ENCODE measurements at places on chromosomes 3 and 15. TPM values are rescaled to one million over a fixed set of nuclear protein-coding genes. Genes with fewer than 3 reads are reported as not detected.
A peak's percentile ranks its signal among the peaks of the same experiment; 100 is the strongest.

DNA sequence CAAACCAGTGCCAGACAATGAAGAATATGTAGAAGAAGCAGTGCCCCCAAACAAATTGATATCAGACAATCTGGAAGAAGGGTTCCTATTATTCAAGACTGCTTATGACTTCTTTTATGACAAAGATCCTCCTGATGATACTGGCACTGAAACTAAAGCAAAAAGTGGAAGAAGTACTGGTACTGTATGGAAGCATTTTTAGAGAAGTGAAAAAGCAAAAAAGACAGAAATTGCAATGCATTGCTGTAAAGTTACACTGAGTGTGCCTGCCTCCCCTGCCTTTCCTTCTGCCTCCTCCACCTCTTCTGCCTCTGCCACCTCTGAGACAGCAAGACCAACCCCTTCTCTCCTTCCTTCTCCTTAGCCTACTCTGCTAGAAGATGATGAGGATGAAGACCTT is 167.6 kb downstream of the PLCL2 start:
- no peak for DNase-seq

RASGRP1 gene
- total RNA-seq, result 4.8 TPM

DNA sequence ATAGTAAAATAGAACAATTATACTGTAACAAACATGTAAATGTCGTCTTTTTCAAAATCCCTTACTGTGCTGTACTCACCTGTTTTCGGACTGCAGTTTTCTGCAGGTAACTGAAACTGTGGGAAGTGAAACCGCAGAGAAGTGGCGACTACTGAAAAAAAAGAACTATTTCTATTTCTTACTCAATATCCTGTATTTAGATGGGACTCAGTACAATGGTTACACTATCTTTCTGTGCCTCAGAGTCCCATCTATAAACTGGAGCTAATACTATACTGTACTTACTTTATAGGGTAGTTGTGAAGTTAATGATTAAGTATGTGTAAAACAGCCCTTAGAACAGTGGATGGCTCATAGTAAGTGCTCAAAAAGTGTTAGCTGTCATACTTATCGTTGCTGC is 14.3 kb upstream of the P2RY12 start:
- DNase-seq, result no peak

DNA sequence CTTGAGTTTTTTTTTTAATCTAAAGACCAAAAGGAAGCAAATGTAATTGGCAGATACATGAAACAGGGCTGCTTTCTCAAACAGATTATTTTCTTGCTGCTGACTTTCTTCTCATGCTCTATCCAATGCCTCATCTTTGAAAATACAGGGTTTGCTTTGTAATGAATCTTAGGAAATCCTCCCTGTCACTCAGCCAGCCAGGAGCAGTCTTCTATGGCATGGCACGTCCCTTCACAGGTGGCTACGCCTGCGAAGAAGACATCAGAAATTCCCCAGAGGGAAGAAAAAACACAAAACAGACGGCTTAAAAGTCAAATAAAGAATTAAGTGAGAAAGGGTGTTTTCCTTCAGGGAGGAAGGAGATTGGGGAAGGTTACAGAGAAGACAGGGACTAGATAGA is 242.5 kb downstream of the IGSF11 start:
- no peak for DNase-seq

DNA sequence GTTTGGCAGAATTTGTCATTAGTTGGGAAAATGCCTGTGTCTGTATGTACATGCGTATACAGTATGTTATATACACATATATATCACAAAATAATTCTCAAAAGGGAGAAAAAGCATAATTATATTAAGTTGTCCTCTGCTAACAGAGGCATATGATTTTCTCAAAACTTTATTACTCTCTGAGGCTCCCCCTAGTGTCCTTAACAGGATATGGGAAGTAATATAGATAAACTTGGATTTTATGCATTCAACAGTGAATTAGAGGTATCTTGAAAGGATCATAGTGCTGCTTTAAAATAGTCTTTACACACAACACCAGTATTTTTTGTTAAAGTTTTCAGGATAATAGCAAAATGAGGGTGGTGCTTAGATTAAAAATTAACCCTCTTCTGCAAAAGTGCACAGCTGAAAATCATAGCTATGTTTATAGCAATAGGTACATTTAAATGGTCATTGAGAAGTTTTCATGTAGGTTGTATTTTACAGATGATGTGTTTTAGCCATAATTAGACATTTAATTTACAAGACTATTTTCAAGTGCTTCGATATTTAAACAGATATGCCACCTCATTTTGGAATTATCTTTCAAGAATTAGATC is 454.0 kb upstream of the ROBO2 start:
- DNase-seq, result no peak

GRCh38 chr3:183180110-183180783 is 17.7 kb upstream of the LAMP3 start:
- DNase-seq, result no peak

GRCh38 chr3:138761002-138761401 is 73.7 kb downstream of the PIK3CB start:
- no peak for DNase-seq

- DNase-seq, result no peak
Measured at GRCh38 chr15:101063212-101063611, 144.1 kb downstream of the LRRK1 start.

DNA sequence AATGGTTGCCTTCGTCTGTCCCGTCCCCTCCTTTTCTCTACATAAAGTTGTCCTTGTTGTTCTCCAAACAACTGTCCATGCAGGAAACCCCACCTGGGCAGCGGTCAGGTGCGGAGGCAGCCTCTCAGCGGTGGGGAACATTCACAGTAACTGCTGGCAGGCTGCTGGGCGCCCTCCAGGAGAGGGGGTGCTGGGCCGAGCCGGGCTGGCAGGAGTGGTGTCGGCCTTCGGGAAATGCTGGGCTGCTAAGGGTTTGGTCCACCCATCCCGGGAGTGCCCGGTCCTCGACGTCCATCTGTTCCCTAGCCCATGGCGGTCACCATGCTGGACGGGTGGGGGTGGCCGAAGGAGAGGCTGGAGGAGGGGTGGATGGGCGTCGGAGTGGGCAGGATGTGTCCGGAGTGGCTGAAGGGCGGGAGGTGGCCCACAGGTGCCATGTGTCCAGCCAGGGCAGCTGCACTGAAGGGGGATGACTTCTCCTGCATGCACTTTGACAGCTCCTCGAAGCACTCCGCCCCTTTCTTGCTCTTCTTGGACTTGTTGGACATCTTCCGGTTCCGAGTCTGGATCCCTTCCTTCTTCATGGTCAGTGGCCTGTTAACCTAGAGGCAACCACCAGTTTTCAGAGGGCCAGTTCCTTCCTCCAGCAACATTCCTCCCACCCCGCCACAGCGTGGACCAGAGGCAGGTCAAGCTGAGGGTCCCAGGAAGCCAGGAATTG is 12.1 kb downstream of the GATA2 start:
- DNase-seq, result no peak

DNA sequence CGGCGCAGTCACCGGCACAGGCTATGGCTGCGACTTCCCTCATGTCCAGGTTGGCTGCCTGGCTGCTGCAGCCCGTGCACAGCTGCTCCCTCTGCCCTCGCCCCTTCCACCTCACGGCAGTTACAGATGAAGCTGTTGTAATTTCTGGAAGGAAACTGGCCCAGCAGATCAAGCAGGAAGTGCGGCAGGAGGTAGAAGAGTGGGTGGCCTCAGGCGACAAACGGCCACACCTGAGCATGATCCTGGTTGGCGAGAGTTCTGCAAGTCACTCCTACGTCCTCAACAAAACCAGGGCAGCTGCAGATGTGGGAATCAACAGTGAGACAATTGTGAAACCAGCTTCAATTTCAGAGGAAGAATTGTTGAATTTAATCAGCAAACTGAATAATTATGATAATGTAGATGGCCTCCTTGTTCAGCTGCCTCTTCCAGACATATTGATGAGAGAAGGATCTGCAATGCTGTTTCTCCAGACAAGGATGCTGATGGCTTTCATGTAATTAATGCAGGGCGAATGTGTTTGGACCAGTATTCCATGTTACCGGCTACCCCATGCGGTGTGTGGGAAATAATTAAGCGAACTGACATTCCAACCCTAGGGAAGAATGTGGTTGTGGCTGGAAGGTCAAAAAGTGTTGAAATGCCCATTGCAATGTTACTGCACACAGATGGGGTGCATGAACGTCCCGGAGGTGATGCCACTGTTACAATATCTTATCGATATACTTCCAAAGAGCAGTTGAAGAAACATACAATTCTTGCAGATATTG is 13.2 kb upstream of the GNB4 start:
- DNase-seq, result peak; percentile 75

- DNase-seq, result no peak
Measured at GRCh38 chr3:124263168-124263567, 271.2 kb upstream of the ROPN1 start.

GRCh38 chr15:56383010-56383409 is 17.8 kb downstream of the TEX9 start:
- no peak for DNase-seq

CCDC54 gene
- total RNA-seq, result not detected

All from breast epithelium (tissue), 4 donors.